CD4-positive, alpha-beta T cell treated with Interleukin-15 for 4 hours (primary cell): ENCODE measurements at places on chromosomes 3 and 15.
A peak's percentile ranks its signal among the peaks of the same experiment; 100 is the strongest.

- no peak for DNase-seq
Observed at GRCh38 chr15:64844576-64845145, 2.9 kb downstream of the PLEKHO2 start.

- DNase-seq: no peak
Observed at GRCh38 chr3:124372775-124373174, 357.5 kb upstream of the UMPS start.

DNA sequence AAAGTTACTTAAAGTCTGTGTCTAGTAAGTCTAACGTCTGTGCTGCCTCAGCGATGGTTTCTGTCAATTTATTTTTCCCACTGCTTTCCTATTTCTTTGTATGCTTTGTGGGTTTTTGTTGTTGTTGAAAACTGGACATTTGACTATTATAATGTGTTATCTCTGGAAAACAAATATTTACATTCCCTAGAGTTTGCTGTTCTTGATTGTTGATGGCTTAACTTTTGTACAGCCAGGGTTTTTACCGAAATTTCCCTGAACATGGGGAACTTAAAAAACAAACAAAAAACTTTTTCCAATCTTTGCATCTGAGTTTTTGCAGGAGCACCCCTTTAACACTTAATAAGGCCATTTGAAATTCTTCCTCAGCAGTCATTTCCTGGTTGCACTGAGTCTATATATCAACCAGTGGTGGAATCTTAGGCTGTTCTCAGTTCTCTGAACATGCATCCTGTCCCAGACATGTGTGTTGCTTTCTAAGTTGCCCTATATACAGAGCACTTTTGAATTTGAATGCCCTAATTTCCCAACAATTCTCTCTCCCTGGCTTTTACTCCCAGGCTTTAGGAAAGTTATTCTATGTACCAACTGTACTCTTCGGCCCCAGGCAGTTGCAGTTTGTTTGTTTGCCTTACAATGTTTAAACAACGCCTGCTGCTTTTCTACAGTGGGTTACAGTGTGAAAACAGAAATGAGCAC lies 11.8 kb upstream of the PIAS1 start:
- no peak for DNase-seq

GRCh38 chr15:68962465-68962864 lies 32.1 kb downstream of the SPESP1 start:
- no peak for DNase-seq

DNA sequence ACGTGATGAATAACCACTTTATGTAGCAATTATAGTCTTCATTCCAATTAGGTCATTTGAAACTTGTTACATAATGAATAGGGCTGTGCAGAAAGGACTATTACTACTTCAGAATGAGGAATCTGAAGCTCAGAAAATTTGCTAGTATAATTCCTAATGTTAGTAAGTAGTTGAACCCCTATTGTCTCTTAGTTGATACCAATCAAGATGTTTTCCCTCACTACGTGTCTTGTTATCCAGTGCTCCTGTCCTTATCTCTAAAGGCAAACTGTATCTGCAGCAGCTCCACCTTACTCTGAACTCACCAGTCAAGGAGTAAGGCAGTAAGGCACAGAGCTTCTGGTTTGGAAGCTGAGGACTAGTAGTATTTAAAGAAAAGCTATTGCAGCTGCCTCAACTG lies 32.0 kb downstream of the RAB11A start:
- DNase-seq: no peak

- no peak for DNase-seq
Observed at GRCh38 chr15:79204886-79205675, 77.4 kb upstream of the ANKRD34C start.

- DNase-seq: no peak
Observed at GRCh38 chr15:79071901-79072300, 18.7 kb downstream of the RASGRF1 start.

DNA sequence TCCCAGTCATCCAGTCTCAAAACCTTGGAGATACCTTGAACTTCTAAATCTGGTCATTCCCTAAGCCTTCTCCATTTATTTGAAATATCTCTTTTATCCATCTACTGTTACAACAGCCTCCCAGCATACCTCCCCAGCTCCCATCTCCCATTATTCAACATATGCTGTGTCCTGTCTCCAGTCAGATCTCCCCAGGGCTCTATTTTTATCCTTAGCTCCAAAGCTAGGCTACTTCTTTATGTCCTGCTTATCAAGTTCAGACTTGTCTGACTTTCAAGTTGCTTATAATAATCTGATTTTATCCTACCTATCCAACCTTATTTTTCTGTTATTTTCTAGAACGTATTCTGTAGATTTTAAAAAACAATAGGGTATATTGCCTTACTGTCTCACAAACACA lies 44.2 kb downstream of the IQGAP1 start:
- no peak for DNase-seq

GRCh38 chr3:139285691-139286090 lies 58.1 kb upstream of the MRPS22 start:
- no peak for DNase-seq

- DNase-seq: no peak
Observed at GRCh38 chr3:192133271-192133670, 594.1 kb downstream of the FGF12 start.

GRCh38 chr3:98013411-98014267 lies 21.5 kb downstream of the GABRR3 start:
- no peak for DNase-seq

DNA sequence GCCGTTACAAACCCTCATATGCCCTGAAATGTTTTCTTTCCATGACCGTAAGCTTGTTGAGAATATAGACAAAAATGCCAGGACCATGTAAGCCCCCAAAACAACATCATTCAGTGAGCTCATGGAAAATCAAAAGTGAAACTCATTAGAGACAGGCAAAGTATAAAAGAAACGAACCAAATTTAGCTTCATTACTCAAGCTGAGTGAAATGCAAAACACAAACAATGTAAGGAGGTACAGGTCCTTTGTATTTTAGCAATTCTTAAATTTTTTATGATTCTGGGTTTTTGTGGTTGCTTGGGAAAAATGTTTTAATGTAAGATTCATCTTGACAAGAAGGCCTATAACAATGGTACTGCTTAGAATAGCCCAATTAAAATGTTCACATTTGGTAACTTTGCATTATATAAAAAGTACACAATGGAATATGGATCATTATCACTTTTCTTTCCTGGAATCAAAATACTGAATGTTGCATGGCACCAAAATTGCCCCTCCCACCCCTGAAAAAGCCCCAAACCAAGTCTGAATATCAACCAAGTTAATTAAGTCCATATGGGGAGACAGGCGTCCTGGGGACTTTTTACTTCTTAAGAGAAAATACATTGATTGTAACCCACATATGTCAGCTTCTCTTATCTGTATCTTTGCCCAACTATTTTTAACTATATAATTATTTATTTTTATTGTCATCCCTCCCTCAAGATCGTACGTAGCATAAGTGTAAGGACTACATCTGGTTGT lies 247.7 kb upstream of the CDIN1 start:
- DNase-seq: no peak

- DNase-seq: no peak
Observed at GRCh38 chr15:78715930-78716329, 74.9 kb upstream of the CHRNB4 start.

DNA sequence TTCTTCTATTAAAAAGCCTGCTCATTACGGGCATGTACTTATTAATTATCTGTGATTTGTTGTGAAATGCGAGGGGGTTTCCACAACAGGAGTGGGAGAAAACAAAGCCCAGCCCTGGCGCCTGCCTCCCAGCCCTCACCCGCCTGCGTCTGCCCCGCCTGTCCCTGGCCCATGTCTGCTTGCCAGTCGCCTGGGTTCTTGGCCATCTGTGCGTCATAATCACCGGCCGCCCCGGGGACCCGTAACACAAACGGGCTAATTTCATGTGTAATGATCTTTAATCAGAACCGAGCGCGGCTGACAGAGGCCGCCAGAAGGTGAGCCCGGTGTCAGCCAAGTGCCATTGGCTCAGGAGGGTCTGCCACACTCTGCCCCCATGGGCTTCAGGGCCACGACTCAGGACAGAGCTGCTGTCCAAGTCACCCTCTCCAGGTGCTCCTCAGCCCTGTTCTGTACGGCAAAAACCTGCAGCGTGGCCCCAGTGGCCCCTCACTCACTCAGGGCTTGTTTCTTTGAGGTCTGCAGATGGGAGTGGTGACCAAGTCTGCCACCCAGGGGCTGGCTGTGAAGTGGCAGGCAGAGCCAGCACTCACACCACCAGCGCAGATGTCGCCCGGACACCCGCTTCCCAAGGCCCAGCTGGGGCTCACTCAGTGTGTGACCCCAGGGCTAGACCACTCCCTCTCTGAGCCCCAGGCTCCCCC lies 28.8 kb upstream of the TMEM115 start:
- no peak for DNase-seq

DNA sequence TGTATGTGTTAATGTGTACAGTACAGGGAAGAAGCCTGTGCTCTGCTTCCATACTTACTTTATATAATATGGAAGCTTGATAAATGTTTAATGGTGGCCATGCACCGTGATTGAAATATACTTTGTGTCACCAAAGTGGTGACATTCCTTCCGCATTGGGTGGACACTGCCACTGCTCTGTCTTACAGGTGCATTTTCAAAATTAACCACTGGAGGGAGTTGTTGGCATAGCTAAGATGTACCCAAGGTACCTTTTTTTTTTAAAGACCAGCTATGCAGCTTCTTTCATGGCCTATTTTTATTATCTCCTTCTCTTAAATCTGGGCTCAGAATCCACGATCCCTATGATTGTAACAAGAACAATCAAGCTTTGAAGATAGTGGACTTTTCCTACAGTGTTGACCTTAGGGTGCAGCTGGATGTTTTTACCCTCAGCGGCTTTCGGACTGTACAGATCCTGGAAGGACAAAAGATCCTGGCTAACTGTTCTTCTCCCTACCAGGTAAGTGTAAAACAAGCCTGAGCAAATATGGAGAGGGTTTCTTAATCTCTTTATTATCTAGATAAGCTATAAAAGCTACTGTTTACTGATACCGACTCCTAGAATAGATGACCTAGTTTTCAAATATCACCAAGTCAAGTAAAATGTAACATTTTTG lies 21.6 kb upstream of the PAK6 start:
- DNase-seq: peak; percentile 82

DNA sequence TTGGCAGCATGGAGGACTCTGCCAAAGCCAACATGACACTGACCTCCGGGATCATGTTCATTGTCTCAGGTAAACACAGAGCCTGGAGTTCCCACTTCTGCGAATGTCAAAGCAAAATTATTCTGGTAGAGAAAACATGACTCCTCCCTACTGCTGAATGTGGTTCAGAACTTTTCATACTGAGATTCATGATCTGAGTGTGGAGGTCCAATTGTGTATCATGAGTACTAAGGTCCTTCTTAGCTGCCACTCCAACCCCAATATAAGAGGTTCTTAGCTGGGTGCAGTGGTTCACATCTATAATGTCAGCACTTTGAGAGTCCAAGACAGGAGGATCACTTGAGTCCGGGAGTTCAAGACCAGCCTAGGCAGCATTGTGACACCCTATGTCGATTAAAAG lies 13.8 kb downstream of the CLDN18 start:
- DNase-seq: no peak

DNA sequence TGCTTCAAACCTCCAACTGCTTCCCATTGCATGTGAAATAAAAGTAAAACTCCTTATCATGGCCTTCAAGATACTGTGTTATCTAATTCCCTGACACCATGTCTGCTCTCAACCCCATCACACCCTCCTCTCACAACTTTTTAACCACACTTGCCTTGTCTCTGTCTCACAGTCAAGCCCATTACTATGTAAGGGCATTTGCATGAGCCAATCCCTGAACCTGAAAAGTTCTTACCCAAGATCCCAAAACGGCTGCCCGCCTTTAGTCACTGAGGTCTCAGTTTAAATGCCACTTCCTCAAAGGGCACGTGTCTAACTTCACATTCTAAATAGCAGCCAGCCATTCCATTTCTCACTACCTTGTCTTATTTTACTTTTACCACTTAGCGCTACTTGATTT lies 83.1 kb downstream of the SST start:
- no peak for DNase-seq

GRCh38 chr3:114435386-114436115 lies 141.7 kb downstream of the TIGIT start:
- DNase-seq: no peak

DNA sequence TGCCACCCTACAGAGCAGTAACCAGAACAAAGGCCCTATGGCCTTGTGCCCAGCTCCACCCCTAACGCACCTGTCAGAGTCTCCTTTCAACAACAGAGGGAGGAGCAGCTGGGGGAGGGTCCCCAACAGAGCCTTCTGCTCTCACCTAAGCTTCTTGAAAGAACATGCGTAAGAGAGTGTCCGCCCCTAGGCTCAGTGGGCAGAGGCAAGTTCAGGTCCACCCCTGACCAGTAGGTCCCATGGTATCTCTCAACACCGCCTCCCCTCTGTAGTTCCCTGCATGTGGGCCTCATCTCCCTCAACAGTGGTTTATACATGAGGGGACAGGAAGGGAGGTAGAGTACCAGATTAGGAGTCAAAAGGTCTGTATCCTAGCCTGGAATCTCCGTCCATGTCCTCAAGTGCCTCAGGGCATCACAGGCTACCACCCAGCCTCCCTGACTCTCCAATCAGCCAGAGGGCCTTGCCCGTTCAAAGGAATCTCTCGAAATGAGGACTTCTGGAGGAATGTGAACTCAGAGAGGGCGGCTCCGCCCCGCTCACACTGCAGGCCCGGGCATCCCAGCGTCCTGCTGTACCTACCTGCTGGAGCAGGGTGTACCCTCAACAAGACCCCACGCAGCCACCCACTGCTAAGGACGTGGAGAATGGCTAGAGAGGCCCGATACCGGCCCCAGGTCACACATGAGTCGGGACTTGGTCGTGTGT lies 680 bp downstream of the POC1A start:
- no peak for DNase-seq

- DNase-seq: no peak
Observed at GRCh38 chr15:34650177-34650576, 66.7 kb upstream of the GOLGA8B start.

- DNase-seq: no peak
Observed at GRCh38 chr15:64749999-64750657, 25.3 kb downstream of the RBPMS2 start.

GRCh38 chr3:50299929-50300680 lies 900 bp upstream of the HYAL3 start:
- no peak for DNase-seq

GRCh38 chr3:71111784-71112440 lies 471.6 kb downstream of the FOXP1 start:
- no peak for DNase-seq

- DNase-seq: no peak
Observed at GRCh38 chr15:96339619-96340347, 9.3 kb downstream of the NR2F2 start.

DNA sequence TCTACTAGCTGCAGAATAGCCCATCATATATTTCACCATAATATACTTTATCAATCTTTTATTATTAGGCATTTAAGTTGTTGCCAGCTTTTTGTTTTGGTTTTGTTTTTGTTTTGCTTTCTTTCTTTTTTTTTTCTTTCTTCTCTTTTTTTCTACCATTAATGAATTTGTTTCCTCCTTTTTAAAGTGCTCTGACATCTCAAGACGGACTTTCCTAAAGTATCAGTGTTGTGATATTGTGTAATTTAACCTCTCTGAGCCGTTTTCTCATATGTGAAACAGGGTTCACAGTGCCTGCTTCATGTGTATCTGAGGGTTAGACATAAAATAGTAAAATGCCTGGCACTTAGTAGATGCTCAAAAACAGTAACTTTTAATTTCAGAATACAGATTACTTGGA lies 109.5 kb upstream of the IL12A start:
- no peak for DNase-seq
